Effector CD4-positive, alpha-beta T cell (primary cell): ENCODE measurements at places on chromosomes 12 and 14.

- DNase-seq, result no peak
These were observed 29.0 kb upstream of the C12orf50 start for GRCh38 chr12:88057994-88058718.

DNA sequence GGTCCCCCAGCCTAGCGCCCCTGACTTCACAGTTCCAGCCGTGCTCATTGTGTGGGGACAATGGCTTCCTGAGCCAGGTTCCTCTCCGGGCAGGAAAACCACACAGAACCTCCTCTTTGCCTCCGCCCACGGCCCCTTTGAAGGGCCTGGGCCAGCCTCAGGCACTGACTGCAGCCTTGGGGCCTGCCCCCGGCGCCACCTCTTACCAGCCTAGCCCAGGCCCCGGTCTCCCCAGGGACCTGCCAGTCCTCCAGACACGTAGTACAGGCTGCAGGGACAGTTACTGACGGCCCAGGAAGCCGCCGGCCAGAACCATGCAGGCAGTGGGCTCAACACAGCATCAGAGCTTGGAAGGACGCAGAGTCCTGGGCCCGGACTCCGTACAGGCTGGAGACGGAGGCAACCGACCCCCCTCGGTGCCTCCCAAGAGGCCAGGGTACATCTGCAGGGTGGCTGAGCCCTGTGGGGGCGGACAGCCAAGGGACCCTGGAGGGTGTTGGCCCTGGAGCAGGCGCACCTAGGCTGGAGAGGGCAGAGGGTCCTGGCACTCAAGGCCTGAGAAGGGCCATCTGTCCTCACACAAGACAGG, 20.9 kb upstream of the NUDT14 start:
- DNase-seq, result no peak

DNA sequence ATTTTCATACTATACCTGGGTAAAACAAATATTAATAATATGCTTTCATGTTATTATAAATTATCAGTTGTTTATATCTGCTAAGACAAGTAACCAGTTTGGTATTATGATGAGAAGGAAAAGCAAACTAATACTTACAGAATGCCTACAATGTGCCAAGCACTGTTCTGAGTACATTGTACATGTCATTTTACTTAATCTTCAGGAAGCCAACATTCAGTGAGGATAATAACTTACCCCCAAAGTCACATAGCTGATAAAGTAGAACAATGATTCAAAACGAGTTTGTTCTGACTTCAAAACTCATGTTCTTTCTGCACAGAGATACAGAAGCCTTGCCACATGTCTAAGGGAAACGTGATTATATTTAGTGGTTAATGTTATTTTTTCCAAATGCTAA, 89.0 kb upstream of the DIO2 start:
- no peak for DNase-seq

- no peak for DNase-seq
These were observed 18.1 kb downstream of the EGLN3 start for GRCh38 chr14:33932576-33933345.

GRCh38 chr12:4985820-4986219, 57.9 kb upstream of the KCNA5 start:
- DNase-seq, result no peak
